ENCODE measurements at places on chromosomes 3 and 15.

GRCh38 chr3:117524890-117525289, 815.3 kb downstream of the TUSC7 start:
- DNase-seq, result no peak

GRCh38 chr3:188915127-188915526, 256.6 kb upstream of the TPRG1 start:
- no peak for DNase-seq

- DNase-seq, result no peak
Measured at GRCh38 chr3:185527364-185527763, 25.0 kb downstream of the LIPH start.

DNA sequence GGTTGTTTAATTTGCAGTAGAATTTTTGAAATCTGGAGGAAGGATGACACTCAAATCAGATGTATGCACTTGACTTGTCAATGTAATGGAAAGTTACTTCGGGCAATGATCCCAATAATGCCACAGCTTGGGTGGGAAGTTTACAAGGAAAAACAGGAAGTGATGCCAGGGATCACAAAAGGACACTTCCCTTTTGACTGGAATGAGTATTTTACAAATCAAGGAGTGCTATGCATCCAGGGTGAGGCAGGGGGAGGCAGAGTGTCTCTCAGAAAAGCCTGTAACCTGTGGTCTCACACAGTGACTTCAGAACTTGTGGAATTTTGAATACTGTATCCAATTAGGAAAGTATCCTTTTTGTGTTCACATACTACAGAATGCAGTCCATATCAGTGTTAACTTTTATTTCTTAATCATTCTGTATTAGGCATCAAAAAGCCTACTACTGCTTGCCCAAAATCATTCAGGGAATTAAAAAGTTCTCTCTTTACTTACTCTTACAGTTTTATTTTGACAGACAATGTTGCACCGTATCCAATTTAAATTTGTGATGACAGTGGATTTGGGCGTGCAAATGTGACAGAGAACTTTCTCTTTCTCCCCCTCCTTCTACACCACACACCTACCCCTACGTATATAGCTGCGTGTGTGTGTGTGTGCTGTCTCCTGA, 445.1 kb downstream of the MECOM start:
- no peak for DNase-seq

DNA sequence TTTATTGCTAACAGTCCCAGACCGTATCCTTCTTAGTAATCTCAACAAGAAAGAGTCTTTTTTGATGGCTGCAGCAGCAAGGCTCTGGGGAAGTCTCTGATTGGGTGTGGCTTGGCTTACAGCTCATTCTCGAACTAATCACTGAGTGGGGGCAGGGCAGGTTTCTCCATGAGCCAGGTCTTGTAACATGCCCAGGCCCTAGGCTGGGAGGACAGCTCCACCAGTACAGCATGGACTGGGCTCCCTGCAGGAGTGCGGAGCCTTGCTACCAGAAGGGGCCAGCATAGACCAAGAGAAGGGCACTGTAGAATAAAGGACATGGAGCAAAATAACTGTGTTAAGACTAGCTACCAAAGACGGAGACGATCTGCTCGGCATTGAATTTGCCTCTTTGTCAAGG, 7.2 kb downstream of the CD276 start:
- DNase-seq, result no peak

- no peak for DNase-seq
Measured at GRCh38 chr15:27039152-27039551, 68.2 kb downstream of the GABRG3 start.

DNA sequence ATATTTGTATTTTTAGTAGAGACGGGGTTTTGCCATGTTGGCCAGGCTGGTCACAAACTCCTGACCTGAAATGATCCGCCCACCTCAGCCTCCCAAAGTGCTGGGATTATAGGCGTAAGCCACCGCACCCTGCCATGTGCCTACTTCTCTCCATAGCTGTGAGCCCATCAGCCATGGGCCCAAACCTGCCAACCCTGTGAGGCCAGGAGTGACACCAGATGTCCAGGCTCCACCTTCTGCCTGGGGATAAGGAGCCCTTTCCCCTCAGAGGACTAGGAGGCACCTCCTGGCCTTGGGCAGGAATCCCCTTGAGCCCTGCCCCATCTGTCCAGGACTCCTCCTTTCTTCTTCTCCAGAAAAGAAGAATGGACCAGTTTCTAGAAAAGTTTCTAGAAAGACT, 14.2 kb upstream of the RFT1 start:
- DNase-seq, result no peak

DNA sequence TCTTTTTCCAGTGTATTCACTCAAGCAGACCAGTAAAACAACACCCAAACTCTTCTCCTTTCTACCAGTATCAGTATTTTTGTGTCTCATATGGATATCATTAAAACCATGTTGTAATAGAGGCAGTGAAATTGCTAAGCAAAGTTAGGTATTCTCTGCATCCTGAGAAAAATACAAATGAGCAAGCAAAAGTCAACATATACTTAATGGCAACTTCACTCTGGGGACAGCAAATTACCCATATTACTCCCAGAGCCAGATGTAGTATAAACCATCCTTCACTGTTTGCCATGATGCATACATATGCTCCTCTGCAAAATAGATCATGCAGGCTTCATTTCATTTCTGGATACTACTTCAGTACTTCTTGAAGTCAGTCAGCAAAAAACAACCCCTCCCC, 22.1 kb downstream of the UBA5 start:
- no peak for DNase-seq

GRCh38 chr3:118636841-118637240, 397.8 kb downstream of the IGSF11 start:
- no peak for DNase-seq

GRCh38 chr15:60798821-60799220, 319.9 kb upstream of the ICE2 start:
- peak; percentile 43 for DNase-seq

DNA sequence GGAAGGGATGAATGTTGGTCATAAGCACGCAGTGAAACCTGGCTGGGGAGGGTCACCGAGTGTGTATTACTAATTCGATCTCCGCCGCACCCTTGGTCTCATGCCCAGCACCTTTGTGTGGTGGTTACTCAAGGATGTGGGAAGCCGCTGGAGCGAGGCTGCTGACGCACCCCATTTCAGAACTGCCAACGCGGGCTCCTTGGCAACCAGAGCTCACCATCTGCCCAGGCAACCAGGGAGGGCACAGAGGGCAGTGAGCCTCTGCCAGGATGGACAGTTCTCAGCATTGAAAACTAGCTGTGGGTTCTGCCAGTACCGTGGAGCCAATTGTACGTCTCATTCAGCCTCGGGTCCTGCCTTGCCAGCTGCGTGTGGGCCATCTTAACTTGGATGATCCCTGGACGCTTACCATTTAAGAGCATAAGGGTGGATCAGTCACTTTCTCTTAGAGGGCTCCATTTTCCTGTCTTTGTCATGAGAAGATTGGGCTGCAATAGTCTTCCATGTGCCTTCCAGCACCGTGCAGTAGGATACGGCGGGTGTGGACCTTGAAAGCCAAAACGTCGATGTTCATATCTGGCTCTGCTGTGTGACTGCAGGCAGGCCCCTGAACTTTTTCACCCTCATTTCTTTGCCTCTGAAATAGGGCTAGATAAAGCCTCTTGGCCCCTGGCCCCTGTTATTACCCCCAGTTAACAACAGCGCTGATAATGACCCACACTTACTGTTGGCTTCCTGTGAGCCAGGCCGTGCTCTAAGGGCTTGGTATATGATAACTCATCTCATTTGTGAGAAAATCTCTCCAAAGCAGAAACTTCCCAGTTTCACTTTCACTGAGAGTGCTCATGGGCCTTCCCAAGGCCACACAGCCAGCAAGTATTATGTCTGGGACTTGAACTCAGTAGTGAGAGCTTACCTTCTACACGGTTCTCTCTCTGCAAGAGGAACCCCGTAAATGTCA, 238.8 kb downstream of the OPA1 start:
- no peak for DNase-seq

DNA sequence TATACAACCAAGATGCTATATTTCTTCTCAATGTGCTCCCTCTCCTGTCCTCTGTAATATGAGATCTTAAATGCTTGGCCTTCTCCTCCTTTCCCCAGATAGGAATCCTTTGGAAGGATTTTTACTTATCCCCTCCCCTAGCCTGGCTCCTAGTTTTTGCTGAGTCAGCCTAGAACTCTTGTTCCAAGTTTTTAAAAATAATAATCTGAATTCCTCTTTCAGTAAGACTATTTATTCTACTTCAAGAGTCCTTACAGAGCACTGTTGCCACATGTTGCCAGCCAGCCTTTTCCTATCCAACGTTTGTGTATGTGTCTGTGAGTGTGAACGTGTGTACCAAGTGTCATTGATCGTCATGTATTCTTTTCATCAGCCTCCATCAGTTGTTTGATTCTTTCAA, 11.0 kb upstream of the KCNMB2 start:
- no peak for DNase-seq

GRCh38 chr3:127678611-127679533, 6.1 kb downstream of the ABTB1 start:
- DNase-seq, result no peak

GRCh38 chr3:194973366-194974000, 287.8 kb downstream of the FAM43A start:
- DNase-seq, result no peak

GRCh38 chr3:195105389-195105788, 165.6 kb downstream of the XXYLT1 start:
- DNase-seq, result no peak

- DNase-seq, result no peak
Measured at GRCh38 chr3:187966096-187966495, 187.9 kb upstream of the LPP start.

DNA sequence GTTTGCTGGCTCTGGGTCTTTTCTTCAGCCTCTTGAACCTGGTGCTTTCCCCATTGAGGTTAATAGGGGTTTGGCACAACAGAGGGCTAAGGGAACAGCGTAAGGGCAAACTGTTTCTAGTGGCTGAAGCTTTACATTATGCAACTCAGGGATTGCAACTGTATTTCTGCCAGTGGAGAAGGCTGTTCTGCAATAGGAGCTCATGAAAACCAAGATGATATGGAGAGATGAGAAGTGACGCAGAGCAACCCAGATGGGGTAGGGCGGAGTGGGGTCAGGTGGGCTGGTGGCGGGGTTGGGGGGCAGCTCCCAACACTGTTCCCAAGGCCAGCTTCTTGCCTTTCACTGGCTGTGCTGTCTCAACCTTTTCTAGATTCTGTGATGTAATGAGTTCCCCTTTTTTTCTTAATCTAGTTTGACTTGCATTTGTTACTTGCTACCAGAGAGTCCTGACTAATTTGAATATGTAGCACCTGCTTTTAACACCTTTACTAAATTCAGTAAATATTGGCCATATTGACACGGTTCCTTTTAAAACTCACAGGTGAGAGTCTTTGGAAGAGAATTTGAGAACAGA, 7.2 kb downstream of the GXYLT2 start:
- no peak for DNase-seq

- DNase-seq, result no peak
Measured at GRCh38 chr3:4845882-4846281, 133.4 kb upstream of the BHLHE40 start.

- DNase-seq, result no peak
Measured at GRCh38 chr15:88256279-88257230, at the start of gene NTRK3. Gene NTRK3 (minus strand): TSS chr15:88256739. CDS start chr15:88256153, 586 bp downstream.

GRCh38 chr15:61044723-61045122, 184.4 kb downstream of the RORA start:
- DNase-seq, result no peak

DNA sequence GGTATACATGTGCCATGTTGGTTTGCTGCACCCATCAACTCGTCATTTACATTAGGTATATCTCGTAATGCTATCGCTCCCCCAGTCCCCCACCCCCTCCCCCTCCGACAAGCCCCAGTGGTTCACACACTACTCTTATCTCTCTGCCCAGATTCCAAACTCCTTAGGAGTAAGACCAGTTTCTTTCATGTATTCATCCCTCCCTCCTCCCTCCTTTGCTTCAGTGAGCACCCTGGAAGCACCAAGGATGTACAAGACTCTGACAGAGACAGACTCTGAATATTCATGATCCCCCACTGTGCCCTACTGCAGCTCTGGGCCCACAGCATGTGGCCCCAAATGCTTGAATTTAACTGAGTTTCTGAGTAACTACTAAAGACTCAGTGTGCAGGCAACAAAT, 113.8 kb upstream of the RAD18 start:
- no peak for DNase-seq

GRCh38 chr15:100043068-100043641, 298.6 kb downstream of the ADAMTS17 start:
- no peak for DNase-seq

DNA sequence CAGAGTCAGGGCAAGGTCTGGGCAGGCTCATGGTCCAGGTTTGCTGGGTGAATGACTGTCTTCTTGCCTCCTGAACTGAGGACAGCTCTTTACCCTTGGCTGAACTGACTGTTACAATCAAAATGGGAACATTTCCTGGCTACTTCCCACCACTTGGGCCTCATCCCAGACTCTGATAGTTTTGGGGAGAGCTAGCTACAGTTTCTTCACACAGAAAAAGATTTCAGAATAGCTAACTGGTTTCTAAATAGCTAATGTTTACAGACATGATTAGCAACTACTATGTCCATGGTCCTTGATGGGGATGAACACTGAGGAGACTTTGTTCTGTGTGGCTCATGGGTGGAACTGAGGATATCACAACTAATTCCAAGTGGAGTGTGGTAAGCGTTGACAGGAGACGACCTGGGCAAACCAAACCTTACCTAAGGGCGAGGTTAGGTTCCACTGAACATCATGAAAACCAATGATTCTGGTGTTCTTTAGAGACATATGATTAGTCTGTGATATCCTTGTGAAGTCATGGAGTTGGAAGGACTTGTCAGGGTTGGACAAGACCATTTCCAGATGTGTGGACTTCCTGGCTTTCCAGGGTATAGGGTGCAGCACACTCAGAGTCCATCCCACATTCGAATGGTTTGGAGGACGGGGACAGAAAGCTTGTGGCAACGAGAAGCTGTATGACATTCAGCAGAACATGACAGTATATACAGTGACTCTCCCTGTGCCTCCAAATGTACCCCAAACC, 7.3 kb downstream of the ALPK3 start:
- no peak for DNase-seq

DNA sequence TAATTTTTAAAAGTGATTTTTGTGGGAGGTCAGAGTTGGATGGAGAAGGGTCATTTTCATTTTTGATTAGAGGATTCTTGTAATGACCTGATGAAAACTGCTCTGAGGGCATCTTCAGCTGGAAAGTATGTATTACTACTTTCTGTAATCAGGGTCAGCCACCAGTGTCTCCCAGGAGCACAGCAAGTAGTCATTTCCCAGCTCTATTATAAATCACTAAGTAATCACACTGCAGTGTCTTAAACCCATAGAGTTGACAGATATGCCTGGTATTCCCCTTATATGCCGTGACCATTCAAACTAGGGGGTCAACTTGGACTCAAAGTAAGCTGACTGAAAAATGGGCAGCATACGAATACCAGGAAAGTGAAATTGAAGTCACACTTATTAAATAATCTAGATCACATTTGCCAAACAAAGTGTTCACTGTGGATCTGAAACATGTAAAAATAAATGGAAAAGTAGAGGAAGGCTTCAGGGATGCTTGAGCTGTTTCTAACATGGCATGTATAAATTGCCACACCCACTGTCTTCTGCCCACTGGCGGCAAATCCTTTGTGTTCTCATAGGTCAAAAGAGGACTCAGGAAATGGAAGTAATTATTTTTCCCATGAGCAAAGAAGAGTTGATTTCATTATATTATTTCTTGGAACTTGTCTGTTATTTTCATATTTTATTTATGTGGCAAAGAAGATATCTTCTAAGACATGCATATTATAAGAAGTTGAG, 105.7 kb downstream of the MBNL1 start:
- DNase-seq, result no peak

GRCh38 chr15:43799945-43800285, at the start of gene SERINC4:
Gene SERINC4 (minus strand): TSS chr15:43800220. CDS start chr15:43799986, 234 bp downstream.
- DNase-seq, result no peak

All from activated CD4-positive, alpha-beta T cell treated with anti-CD3 and anti-CD28 coated beads for 4 hours (primary cell).